Astrocyte of the spinal cord (primary cell): ENCODE measurements at places on chromosomes 3 and 15.
A peak's percentile ranks its signal among the peaks of the same experiment; 100 is the strongest.

- no peak for DNase-seq
These were observed 22.1 kb upstream of the CDIN1 start for GRCh38 chr15:36557364-36557763.

- DNase-seq, result no peak
These were observed 117.7 kb upstream of the RASGRP1 start for GRCh38 chr15:38682363-38682762.

GRCh38 chr3:49602877-49603411 lies 48.7 kb downstream of the BSN start:
- DNase-seq, result no peak

DNA sequence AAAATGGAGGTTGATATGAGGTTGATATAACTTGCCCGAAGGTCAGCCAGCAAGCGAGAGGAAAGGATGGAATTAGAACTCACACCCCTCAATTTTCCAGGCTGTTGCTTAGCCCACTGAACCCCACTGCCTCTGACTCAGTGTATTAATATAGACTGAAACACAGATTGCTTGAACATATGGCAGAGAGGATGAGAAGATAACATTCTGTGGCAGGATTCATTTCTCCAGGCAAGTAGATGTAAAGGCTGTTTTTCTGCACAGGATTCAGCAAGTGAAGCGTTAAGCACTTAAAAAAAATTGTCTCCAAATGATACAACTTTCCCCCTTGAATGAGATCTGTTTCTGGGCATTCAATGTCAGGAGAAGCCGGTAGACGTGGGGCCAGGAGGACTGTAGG lies 335.2 kb downstream of the GAP43 start:
- no peak for DNase-seq

DNA sequence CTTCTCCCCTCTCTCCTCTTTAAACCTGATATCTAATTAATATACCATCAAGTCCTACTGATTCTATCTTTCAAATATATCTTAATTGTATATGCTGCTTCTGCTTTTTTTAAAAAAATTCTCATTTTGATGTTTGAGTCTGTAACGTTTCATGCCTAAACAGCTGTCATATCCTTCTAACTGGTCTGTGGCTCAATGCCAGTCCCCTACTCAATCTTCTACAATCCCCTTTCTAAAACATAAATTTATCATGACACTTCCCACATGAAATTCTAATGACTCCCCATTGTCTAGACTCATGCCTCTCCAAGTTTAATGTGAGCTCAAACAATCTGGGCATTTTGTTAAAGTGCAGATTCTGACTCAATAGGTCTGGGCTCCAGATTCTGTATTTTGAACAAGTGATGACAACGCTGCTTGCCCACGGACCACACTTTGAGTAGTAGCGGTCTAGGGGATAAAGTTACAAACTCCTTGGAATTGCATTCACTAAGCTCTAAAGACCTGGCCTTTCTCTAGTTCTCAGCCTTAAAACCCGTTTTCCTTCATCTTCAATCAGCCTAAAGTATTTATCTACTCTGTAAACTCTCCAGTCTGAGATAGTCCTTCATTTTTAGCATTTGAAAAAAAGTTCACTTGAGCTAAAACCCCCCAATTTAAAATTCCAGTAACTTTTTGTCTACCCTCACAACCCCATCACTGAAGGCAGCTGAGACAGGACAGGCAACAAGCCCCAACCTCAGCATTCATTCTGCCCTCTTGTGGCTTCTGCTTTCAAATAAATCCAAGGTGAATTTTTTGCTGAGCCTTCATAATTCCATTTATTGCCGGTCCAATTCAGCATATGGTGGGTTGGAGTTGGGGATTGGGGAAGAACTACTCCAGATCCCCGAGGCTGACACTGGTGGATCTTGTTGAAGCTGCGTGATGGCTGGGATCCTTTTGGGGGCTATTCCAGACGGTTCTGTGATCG lies 88.1 kb upstream of the THRB start:
- DNase-seq, result no peak

GRCh38 chr3:66177026-66177425 lies 43.8 kb upstream of the SLC25A26 start:
- DNase-seq, result no peak

DNA sequence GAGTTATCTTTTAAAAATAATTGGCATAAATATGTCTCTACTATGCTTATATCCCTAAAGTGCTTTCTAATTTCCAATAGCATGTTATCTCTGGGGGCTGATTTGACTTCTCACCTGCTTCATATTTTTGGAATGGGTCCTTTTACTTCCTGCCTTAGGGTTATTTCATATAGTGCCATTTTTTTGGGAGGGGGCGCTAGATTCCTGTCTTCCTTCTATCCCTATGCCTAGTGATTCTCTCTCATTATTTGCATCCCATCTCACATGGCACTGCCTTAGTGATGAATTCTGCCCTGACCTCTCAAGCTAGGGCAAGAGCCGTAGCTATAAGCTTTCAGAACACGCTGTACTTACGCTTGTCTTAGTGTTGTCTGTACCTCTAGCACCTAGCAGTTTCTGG lies 150.3 kb upstream of the SLITRK3 start:
- DNase-seq, result no peak

- DNase-seq, result no peak
These were observed 147.7 kb upstream of the GALNT15 start for GRCh38 chr3:16026753-16027152.

GRCh38 chr3:124837065-124837464 lies 50.1 kb downstream of the ITGB5 start:
- DNase-seq, result no peak

DNA sequence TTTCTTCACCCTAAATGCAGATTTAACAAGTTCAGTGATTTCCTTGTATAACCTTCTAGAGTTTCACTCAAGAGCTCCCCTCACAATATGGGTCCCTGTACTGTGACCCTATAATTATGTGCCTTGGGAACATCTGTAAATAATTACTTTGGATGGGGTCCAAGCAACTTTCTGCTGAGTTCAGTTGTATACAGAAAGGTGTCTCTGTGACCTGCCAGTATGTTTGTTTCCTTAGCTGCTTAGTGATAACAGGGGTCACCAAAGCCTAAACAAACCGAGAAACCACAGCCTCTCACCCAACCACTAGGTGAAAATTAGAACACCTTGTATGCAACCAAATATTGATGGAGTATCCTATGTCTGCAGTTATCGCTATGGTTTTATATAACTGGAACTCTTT lies 29.8 kb upstream of the SLC25A36 start:
- DNase-seq, result no peak

DNA sequence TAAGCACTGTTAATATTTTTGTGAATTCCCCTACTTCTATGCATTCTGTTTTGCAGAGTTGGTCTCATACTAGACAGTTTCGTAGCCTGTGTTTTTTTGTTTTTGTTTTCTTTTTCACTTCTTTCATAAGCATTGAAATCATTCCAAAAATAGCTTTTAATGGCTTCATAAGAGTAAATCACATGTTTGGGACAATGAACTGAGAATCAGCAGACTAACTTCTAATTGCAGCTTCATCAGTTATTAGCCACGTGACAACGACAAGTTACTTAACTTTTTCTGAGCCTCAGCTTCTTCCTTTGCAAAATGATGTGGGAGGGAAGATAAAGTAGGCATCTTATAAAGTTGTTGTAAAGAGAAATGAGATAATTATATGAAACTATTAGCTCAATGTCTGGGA lies 124.8 kb downstream of the LIPC start:
- DNase-seq, result no peak

DNA sequence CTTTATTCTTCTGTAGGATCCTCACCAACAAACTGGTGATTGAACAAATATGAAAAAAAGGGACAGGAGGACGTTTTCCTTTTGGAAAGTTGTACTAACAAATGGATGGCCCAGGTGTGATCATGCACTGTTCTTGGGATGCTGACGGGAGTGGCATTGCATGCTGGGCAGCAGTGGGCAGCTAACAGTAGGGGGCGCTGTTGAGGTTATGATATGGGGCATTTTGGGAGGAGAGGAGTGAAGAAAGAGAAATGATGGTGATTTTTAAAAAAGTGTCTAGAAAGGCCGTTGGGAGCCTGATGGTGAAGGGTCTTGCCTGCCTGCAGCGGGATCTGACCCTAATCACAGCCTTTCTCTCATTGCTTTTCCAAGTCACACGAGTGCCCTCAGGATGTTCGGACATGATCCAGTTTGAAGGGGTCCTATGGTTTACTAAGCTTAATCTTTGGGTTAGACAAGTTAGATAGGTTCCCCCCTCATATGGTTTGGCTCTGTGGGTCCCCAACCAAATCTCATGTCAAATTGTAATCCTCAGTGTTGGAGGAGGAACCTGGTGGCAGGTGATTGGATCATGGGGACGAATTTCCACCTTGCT lies 46.2 kb upstream of the PRTG start:
- no peak for DNase-seq

DNA sequence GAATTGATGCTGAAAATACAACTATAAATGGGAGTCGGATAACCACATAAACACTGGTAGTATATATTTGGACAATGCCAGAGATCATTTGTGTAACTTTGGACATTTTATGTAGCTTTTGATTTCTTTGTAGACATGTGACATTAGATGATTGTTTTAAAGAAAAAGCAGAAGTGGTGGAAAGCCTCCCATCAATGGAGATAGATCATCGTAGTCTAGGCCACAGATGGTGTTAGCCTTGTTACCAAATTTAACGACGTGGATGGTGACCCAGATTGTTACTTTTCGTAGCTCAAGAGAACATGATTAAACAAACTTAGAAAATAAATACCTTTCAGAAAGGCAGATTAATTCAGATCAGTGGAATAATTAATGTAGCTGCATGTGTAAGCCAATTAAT lies 8.8 kb downstream of the CACNA1D start:
- DNase-seq, result no peak

DNA sequence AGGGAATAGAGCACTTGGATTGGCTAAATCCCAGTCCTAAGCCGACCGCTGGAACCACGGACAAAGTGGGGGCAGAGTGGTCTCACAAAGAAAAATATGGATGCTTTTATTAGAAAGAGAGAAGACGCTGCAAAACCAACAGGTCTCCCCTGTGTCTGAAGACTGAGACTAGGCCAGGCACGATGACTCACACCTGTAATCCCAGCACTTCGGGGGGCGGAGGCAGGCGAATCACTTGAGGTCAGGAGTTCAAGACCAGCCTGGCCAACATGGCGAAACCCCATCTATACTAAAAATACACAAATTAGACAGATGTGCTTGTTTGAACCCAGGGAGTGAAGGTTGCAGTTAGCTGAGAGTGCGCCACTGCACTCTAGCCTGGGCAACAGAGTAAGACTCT lies 61.8 kb downstream of the ZDHHC19 start:
- no peak for DNase-seq

- peak; percentile 31 for DNase-seq
These were observed 188.4 kb upstream of the PFN2 start for GRCh38 chr3:150158943-150159625.

DNA sequence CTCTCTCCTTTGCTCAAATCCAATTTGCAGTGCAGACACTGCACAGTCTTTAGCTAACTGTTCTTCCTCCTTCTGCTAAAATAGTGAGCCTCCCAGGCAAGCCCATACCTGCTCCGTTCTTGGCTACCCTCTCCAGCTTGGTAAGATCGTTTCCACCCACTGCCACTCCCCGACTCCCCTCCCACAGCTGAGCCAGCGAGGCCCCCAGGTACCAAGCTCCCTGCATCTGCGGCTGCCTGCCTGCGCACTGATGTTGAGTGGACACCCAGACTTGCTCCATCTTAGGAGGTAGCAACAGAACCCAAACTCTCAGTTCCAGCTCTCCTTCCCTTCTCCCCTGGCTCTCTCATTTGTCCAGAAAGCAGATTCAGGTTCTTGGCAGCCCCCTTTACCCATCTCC lies 7.9 kb upstream of the TNK2 start:
- no peak for DNase-seq

- peak; percentile 44 for DNase-seq
These were observed 69.6 kb downstream of the CGNL1 start for GRCh38 chr15:57445872-57446271.

GRCh38 chr15:64916365-64916764 lies 4.7 kb downstream of the ANKDD1A start:
- no peak for DNase-seq

DNA sequence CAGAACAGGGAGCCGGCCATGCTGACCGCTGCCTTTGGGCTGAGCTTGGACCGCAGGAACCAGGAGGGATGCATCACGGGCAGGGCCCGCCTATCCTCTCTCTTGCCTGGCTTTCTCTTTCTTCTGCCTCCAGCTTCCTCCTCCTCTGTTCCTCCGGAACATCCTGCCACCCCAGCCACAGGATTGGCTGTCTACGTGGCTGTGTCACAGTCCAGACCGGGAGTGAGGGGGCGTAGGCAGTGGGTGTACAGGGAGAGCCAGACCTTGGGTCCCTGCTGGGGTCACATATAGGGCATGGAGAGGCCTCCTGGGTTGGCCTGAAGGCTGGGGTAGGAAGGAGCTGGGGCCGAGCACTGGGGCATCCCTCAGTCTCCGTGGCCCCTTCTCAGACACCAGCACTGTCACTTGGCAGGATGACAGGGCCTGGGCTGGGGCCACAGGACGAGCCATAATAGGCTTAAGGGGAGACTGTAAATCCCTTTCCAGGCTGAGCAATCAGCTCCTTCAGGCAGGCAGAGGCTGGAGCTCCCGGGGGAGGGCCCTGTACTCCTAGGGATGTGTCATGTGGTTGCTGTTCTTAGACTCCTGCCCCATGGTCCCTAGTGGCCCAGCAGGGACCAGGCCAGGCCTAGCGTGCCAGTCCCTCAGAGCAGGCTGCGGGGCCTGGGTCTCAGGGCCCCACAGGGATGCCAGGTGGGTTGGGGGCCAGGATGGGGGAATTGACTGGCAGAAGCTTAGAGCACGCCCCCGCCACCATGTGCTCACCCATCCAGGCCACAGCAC lies 25.4 kb downstream of the LINGO1 start:
- no peak for DNase-seq

- DNase-seq, result no peak
These were observed 22.7 kb upstream of the DOCK3 start for GRCh38 chr3:50651920-50652529.

DNA sequence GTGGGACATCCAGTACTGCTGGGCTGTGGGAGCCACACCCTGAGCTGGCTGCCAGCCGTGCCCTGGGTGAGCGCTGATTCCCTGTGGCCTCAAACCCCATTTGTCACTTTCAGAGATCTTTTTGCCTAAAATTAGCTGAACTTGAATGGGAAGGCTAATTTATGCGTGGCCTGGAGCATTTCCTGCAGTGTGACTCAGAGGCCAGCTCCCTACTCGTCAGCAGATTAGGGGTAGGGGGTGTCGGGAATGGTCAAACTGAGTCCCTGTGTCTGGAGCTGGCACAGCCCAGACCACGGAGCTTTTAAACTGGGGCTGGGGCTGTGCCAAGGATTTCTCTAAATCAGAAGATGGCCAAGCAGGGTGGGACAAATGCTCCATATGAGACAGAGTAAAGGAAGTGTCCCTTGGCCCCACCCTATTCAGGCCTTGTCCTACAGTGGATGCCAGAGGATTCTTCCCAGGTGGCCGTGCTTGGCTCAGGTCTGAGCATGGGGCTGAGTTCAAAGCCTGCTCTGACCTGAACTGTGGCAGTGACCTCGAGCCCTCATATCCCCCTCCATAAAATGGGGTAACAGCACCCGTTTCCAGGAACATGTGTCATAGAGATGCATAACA lies 59.7 kb downstream of the ATP2B2 start:
- DNase-seq, result no peak

DNA sequence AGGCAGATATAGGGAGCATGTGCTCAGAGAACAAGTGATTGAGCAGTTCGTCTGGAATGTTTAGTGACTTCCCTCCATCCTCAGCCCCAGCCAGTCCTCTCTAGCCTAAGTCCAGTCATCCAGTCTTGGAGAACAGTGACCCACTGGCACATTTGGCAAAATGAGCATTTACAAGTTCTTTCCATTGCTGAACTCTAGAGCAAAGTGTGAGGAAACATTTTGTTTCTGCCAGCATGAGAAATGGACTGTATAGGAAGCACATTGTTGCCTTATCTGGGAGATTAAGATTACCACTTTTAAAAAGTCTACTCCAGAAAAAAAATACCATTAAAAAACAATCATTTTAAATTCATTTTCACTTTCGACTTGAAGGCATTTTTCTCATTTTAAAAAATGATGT lies 353.6 kb downstream of the SHQ1 start:
- no peak for DNase-seq
